Esophagus muscularis mucosa (tissue), 4 donors: ENCODE measurements at places on chromosomes 3 and 15. TPM values are rescaled to one million over a fixed set of nuclear protein-coding genes. Genes with fewer than 3 reads are reported as not detected.

SLC9A9 gene
- total RNA-seq, result 13.4 TPM

SCAANT1 gene
- total RNA-seq, result not detected

EIF4A2 gene
- total RNA-seq, result 516 TPM

DZIP3 gene
- total RNA-seq, result 14.5 TPM

IQCF5 gene
- total RNA-seq, result not detected

SPINK8 gene
- total RNA-seq, result not detected

ROBO1 gene
- 14.2 TPM for total RNA-seq

IGF2BP2 gene
- 5.4 TPM for total RNA-seq

PLAAT1 gene
- not detected for total RNA-seq

DNA sequence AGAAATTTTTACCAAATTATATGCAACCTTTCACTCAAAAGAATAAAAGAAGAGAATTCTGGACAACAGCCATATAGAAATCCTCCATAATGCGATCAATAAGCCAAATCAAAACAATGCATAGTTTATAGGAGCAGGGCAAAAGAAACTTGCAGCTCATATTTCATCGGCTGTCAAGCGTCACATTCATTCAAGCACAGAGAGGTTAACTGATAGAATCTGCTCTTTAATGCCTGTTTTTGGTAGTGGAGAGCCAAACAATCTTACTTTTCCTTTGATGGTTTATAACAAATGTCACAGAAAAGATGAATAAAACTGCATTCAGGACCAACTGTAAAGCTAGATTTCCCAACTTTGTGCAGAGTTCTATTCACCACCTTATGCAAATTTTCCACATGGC is 35.4 kb downstream of the PRTG start:
- DNase-seq, result no peak
- no peaks in the 10 kb centered on the region for H3K27me3 ChIP-seq
- H3K4me3 ChIP-seq, result no peak overlapping the region

GRCh38 chr15:35630532-35630931 is 84.6 kb upstream of the DPH6 start:
- no peaks in the 10 kb centered on the region for H3K36me3 ChIP-seq
- H3K27me3 ChIP-seq, result no peaks in the 10 kb centered on the region
- peaks cover 24% of the 10 kb centered on the region for H3K4me1 ChIP-seq
- DNase-seq, result no peak

DNA sequence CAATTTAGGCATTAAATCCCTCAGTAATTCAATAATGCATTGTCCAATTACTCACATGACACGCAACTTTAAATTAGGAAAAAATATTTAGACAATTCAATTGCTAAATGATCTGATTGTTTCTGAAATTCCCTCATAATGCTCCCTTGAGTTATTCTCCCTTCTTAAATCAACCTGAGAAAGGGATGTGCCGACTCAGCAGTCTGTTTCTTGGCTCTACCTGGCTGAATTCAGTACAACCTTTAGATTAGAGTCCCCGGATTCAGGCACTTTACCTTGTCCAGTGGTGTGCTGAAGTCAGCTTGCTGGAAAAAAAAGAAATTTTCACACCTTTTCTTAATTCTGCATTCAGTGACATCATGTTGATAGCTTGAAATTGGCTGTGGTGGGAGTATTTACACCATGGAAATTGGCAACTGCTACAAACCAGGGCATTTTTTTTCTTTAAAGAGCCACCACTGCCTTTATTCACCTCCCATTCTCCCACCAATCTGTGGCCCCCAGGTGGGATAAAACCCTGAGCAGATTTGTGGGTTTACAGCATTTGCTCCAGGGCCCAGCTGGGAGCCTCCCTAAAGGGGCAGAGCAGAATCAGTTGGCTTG is 20.9 kb upstream of the LOXL1 start:
- no peaks in the 10 kb centered on the region for H3K27me3 ChIP-seq
- H3K36me3 ChIP-seq, result no peaks in the 10 kb centered on the region
- no peak overlapping the region for H3K27ac ChIP-seq

- no peaks in the 10 kb centered on the region for H3K36me3 ChIP-seq
- peaks cover 75% of the 10 kb centered on the region for H3K4me1 ChIP-seq
- no peak overlapping the region for H3K4me3 ChIP-seq
- H3K27me3 ChIP-seq, result no peaks in the 10 kb centered on the region
Measured at GRCh38 chr3:24490151-24490550, 4.5 kb downstream of the THRB start.

DNA sequence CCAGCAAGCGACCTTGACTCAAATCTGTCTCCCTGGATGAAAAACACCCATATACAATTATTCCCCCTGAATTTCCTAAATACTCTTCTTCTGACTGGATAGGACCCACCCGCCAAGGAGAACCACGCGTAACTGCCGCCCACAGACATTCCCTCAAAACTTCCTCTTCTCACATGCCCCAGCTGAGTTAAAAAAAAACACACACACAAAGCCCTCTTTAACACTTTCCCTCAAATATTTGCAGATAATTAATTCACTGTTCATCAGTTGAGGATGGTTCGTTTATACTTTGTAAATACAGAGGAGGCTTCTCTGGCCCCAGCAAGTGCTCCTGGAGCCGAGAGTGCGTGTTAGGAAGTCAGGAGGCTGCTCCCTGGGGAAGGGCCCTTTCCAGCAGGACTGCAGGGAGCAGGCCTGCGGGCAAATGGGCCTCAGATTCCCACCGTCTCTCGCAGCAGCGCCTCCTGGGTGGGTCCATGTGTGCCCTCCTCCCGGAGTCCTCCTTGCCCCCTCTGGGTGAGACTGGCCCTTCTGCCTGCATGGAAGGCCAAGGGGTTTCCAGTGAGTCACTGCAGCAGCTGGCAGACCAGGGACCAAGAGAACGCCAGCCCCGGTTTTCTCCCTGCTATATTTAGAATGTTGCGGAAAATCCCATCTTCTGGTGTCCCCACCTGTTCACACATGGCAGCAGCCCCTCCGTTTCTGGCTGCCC is 46.8 kb downstream of the MGLL start:
- H3K4me1 ChIP-seq, result peaks cover 76% of the 10 kb centered on the region
- H3K27me3 ChIP-seq, result no peaks in the 10 kb centered on the region
- peaks cover 4% of the 10 kb centered on the region for H3K36me3 ChIP-seq
- H3K27ac ChIP-seq, result peak overlapping the region; percentile 87
- no peak for DNase-seq

DNA sequence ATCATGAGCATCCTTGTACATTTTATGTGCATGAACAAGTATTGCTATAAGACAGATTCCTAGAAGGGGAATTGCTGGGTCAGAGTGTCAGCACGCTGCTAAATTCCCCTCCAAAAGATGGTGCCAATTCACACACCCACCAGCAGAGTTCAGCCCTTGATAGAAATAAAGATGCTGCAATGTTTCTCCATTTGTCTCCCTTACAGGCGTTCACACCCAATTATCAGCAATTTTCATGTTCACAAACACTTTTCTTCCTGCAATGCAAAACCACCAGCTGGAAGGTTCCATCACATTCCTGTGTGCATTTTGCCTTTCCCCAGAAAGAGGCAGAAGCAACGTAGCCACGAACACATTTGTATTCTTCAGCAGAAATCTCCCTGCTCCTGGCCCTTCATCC is 3.3 kb upstream of the TAMM41 start:
- H3K36me3 ChIP-seq, result no peaks in the 10 kb centered on the region
- peaks cover 20% of the 10 kb centered on the region for H3K4me1 ChIP-seq
- peak; percentile 14 for DNase-seq

DNA sequence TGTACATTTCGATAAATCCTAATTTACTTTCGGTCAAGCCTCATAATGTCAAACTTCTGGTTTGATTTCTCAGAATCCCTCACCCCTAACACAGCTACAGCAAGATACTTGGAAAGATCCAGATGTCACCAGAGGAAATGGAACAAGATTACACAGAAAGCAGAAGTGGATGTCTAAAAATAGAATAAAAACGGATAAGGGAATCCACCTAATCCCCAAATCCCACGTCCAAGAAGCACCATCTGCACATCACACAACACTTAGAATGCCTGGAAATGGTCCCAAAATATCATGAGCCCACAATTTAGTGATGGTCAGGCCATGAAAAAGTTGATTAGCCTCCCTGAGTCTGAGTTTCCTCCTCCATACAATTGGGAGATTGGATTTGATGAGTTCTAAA is 61.7 kb downstream of the AGTR1 start:
- no peaks in the 10 kb centered on the region for H3K4me1 ChIP-seq
- DNase-seq, result no peak
- no peaks in the 10 kb centered on the region for H3K27me3 ChIP-seq
- H3K4me3 ChIP-seq, result no peak overlapping the region
- H3K36me3 ChIP-seq, result no peaks in the 10 kb centered on the region

GRCh38 chr15:65091946-65092770 is 15.6 kb downstream of the KBTBD13 start:
- H3K27ac ChIP-seq, result peak overlapping the region; percentile 95
- H3K36me3 ChIP-seq, result peaks cover 4% of the 10 kb centered on the region
- H3K27me3 ChIP-seq, result no peaks in the 10 kb centered on the region
- no peak for DNase-seq
- no peak overlapping the region for H3K4me3 ChIP-seq

DNA sequence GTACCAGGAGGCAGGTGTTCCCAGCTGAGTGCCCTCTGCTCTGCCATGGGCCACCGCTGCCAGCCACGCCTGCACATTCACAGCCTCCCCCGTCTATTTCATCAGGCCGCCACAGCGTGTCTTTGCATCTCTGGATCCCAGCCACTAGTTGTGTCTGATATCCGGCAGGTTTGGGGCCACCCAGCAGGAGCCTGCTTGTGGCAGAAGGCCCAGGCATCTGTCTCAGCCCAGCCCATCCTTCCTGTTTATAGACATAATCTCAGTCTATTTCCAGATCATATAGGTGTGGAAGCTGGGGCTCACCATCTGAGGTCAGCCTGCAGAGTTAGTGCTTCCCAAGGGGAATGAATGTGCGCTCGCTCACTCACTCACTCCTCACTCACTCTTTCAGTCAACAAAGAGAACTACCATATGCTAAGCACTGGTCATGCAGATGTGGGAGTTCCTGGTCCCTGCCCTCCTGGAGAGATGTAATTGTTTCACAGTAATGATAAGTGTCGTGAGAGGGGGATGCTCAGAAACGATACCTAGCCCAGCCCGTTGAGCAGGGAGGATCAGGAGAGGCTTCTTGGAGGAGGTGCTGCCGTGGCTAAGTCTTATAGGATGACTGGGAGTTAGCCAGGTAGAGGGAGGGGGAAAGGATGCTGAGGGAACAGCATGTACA is 60.6 kb downstream of the FGD5 start:
- no peak for DNase-seq
- no peak overlapping the region for H3K4me3 ChIP-seq
- no peak overlapping the region for H3K27ac ChIP-seq
- H3K36me3 ChIP-seq, result no peaks in the 10 kb centered on the region

DNA sequence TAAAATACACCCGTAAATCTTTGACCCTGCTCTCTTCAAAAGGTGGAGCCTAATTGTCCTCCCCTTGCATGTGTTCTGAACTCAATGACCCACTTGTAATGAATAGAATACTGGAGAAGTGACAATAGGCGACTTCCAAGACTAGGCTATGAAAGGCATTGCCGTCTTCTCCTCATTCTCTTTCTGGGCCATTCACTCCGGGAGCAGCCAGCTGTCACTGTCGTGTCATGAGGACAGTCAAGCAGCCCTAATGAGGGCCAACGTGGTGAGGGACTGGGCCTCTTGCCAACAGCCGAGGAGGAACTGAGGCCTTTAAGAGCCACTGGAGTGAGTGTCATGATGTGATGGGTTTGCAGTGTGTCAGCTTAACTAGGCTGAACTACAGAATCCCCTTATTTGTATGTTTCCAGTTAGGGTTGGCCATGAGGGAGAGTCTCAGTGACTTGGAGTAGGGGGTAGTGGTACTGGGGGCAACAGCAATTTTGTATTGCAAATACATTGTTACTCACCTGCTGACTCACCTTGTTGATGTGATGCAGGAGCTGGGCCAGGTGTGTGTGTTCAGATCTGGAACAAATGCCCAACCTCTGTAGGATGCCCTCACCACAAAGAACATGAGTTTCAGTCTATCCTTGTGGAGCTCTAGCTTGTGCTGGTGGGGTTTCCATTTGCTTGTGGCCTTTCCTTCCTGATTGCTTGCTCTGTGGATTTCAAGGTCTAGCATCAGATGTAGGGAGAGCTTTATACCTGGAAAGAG is 188.5 kb upstream of the PROK2 start:
- H3K27ac ChIP-seq, result no peak overlapping the region
- no peaks in the 10 kb centered on the region for H3K4me1 ChIP-seq
- H3K4me3 ChIP-seq, result no peak overlapping the region
- H3K27me3 ChIP-seq, result no peaks in the 10 kb centered on the region
- H3K36me3 ChIP-seq, result no peaks in the 10 kb centered on the region

GRCh38 chr3:3141939-3142338 is 15.2 kb downstream of the TRNT1 start:
- no peaks in the 10 kb centered on the region for H3K4me1 ChIP-seq
- DNase-seq, result no peak
- no peaks in the 10 kb centered on the region for H3K27me3 ChIP-seq
- no peak overlapping the region for H3K27ac ChIP-seq

GRCh38 chr3:152909180-152909883 is 74.4 kb downstream of the P2RY1 start:
- no peak overlapping the region for H3K4me3 ChIP-seq
- H3K4me1 ChIP-seq, result no peaks in the 10 kb centered on the region
- H3K36me3 ChIP-seq, result no peaks in the 10 kb centered on the region
- H3K27ac ChIP-seq, result no peak overlapping the region

GRCh38 chr3:105730801-105731354 is 137.9 kb downstream of the CBLB start:
- H3K36me3 ChIP-seq, result peaks cover 8% of the 10 kb centered on the region
- no peak overlapping the region for H3K27ac ChIP-seq
- DNase-seq, result no peak

DNA sequence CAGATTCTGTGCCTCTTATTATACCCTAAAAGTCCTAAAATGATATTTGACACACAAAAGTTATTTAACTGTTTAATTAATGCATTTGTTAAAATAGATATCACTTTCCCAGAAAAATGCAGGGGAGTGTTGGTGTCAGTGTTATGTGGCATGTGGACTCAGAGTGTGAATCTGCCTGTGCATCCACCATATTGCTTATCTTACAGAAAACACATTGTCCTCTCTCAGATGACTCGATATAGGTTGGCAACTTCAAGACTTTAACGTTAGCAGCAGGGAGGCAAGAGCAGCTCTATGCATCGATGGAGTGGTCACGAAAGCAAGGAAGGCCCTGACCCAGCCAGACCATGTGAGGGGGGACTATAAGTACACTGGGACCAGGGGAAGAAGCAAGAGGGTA is 165.4 kb upstream of the DCBLD2 start:
- no peaks in the 10 kb centered on the region for H3K4me1 ChIP-seq
- H3K36me3 ChIP-seq, result no peaks in the 10 kb centered on the region
- no peaks in the 10 kb centered on the region for H3K27me3 ChIP-seq
- DNase-seq, result no peak
- no peak overlapping the region for H3K4me3 ChIP-seq
